ENCODE measurements at places on chromosomes 3 and 15.
A peak's percentile ranks its signal among the peaks of the same experiment; 100 is the strongest.

GRCh38 chr15:100880139-100880896 is 687 bp downstream of the ALDH1A3 start:
- DNase-seq = peak; percentile 36

DNA sequence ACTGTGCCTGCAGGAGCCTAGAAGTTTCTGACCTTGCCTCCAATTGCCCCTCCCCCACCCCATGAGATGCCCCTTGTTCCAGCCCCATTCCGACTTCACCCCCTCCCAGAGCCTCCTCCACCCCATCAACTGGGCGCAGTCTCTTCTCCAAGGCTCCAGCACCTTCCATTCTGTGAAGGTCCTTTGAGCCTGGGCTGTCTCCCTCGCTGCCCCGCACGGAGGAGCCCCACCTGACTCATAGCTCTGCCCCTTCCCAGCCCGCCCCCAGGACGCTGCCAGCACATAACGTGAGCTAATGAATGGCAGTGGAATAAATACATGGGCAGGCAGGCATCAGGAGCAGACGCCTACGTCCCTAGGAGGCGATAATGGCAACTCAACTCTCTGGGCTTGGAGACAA is 113.1 kb downstream of the NUP210 start:
- DNase-seq = no peak

DNA sequence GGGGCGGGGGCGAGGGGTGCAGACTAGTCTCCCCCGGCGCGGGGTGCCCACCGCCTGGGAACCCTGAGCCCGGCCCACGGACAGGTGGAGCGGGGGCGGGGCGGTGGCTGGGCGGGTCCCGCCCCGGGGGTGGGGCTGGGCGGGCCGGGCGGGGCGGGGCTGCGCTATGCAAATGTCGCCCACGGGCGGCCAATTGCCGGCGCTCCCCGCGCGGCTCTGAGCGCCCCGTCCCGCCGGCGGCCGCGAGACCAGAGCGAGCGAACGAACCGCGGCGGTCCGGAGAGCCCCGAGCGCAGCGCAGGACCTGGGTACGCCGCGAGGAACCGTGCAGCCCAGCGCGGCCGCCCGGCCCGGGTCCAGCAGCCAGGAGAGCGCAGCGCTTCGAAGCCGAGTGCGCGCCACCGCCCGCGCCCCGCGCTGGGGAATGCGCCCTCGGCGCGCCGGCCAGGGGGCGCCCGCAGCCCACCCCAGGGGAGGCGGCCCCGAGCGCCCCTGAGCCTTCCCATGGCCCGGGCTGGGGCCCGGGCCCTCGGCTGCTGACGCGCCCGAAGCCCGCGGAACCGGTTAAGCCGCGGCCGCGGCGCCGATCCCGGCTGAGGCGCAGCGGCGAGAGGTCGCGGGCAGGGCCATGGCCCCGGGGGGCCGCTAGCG is at the start of gene SEMA3F:
Gene SEMA3F (plus strand): TSS at position 485 of the 651 bp plus-strand sequence. CDS start 4,299 bp downstream, outside the sequence.
- peak; percentile 79 for DNase-seq

GRCh38 chr15:68055224-68055705 is 1.1 kb downstream of the PIAS1 start:
- peak; percentile 77 for DNase-seq

- no peak for DNase-seq
Measured at GRCh38 chr3:86168512-86168911, 822.4 kb downstream of the VGLL3 start.

DNA sequence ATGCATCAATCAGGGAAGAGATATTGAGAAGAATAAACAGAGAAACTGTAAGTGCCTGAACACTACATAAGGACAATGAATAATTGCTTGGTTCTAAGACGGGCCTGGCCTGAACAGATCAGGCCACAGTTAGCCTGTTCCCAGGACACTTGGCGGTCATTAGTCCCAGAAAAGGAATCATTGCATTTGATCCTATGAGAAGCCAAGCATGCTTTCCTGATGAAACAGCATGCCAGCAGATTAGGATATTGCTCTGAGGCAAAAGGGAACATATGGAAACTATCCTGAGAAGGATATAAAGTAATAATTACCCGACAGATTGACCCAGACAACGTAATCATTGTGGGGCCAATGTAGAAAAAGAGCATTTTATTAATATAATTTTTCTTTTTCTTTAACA is 51.9 kb downstream of the STRIT1 start:
- DNase-seq = no peak

GRCh38 chr15:73983211-73983727 is 8.8 kb downstream of the STOML1 start:
- DNase-seq = peak; percentile 94

- no peak for DNase-seq
Measured at GRCh38 chr3:139201446-139202225, 142.2 kb upstream of the MRPS22 start.

GRCh38 chr3:107524326-107524840 is 1.6 kb downstream of the BBX start:
- peak; percentile 43 for DNase-seq

DNA sequence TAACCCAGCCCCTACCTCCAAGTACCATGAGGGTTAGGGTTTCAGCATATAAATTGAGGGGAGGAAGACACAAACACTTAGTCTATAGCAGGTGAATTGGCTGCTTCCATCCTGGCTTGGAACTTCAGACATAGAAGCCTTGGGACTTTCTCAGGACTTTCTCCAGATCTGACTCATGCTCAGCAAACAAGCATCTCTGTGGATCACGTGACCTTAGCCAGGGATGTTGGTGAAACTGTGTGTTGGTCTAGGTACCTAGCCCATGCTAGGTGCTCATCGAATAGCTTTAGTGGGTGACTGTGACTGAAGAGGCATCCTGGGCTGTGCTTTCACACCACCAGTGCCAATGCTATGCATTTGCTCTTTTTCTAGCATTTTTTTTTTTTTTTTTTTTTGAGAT is 58.9 kb downstream of the CD47 start:
- peak; percentile 61 for DNase-seq

DNA sequence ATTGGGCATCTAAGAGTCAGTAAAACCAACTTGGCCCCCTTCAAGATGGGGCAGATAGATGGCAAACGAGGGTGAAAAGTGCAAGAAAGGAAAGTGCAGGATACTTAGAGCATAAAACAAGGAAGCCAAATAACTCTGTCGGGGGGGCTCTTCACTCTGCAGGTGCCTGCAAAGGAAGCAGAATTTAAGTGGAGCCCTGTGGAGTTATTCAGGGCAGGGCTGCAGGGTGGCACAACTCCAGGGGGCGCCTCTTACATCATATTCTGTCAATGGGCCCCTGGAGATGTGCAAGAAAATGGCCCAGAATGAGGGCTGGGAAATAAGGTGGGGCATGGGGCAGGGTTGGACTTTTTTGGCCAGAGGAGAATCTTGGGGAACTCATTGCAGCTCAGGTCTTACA is 69.7 kb downstream of the CD47 start:
- no peak for DNase-seq

- DNase-seq = peak; percentile 24
Measured at GRCh38 chr3:197465996-197466549, 89.7 kb downstream of the BDH1 start.

- DNase-seq = no peak
Measured at GRCh38 chr3:126105691-126106187, 21.8 kb upstream of the SLC41A3 start.

DNA sequence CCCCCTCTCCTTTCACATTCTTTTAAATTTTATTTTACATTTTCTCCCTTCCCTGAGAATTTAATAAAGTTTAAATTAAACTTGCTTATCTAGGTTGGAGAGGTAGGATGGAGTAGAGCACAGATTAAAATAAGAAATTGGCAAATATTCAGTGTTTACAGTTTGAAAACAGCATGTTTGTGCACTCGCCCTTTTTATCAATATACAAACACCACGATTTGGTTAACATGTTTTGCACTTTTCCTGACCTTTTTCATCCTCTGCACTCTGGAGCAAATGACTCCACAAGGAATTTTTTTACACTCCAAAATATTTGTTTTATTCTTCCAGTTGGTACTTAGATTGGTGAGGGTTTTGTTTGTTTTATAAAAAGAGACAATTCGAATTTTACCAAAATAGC is 87.1 kb downstream of the DUT start:
- DNase-seq = no peak

DNA sequence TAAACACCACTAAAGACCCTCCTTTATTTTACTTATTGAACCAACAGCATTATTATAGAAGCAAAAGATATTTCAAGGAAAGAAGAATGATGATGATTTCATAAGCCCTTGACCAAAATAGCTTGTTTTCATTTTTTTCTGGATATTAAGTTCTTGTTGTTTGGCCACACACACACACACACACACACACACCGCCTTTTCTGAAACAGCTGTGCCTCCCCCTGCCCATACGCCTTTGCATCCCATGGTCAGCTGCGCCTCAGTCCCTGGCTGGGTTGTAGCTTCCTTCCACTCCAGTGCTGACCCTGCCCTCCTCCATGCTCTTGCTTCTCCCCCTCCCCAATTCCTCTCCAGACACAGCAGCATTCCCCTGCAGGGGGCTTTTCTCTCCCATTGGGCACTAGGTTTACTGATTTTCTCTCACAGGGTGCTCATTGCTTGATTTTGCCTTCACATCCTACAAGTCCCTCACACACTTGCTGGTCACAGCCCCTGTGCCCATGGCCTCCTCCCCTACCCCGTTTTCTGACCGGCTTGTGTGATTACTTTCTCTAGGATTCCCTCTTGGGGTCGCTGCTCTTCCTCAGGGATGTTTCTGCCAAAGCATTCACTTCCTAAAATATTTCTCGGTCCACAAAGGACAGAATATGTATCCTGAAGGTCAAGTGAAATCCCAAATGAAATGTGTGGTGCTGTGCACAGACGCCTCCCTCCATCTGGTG is 18.4 kb downstream of the MESP1 start:
- DNase-seq = no peak

DNA sequence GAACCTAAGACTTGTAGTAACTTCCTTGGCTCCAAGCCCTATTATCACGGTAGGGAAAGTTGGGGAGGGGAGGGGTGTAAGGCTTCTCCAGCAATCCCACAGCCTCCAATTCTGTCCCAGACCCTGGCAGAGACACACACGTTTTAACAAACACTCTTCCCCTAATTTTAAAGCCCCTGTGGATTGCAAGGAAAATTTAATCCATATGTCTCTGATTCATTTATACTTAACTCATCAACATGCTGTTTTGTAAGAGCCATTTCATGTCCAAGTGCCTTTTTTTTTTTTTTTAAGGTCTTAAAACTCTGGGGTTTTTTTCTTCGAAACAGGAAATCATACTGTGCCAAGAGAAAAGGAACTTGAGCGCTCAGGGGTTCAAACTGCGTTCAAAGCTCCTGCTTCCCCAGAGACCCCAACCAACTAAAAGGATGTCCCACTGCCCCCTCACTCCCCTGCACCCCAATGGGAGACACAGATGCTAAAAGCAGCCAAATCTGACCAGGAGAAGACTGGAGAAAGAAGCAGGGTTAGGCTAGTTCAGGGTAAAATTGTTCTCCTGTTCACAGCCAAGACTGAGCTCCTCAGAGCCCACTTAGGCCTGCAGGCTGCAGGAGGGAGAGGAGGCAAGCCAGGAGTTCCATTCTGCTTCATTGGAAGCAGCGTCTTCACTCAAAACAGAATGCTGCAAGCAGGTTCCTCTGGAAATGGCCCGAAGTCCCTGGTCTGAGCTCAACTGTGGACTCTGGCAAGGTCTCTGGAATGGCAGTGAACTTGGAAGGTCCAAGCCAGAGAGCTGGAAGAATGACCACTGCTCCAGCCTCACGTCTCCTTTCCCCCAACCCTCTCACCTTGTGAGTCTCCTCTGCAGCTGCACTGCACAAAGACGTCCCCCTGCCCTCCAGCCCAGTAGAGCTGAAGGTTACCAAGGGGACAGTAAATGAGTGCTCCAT is 172.5 kb downstream of the NTRK3 start:
- no peak for DNase-seq

- DNase-seq = no peak
Measured at GRCh38 chr15:93239993-93240392, 151.0 kb upstream of the RGMA start.

GRCh38 chr3:82100378-82100777 is 338.9 kb upstream of the GBE1 start:
- peak; percentile 77 for DNase-seq

DNA sequence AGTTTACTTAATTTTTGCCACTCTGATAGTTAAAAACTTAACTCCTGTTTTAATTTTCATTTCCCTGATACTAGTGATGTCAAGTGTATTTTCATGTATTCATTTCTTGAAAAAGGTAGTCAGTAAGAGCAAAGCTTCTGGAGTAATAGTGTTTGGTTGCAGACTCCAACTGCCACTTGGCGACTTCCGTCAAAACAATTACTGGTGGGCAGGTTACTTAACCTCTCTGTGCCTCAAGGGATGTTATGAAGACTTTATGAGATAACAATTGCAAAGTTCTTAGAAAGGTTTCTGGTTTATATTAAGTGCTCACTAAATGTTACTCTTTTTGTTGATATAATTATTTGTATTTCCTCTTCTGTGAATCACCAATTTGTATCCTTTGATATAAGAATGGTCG is 129.7 kb downstream of the NFKBIZ start:
- no peak for DNase-seq
